ENCODE measurements at places on chromosomes 16 and 17.

- DNase-seq, result no peak
These were observed 465.0 kb upstream of the MAF start for GRCh38 chr16:80065541-80065940.

DNA sequence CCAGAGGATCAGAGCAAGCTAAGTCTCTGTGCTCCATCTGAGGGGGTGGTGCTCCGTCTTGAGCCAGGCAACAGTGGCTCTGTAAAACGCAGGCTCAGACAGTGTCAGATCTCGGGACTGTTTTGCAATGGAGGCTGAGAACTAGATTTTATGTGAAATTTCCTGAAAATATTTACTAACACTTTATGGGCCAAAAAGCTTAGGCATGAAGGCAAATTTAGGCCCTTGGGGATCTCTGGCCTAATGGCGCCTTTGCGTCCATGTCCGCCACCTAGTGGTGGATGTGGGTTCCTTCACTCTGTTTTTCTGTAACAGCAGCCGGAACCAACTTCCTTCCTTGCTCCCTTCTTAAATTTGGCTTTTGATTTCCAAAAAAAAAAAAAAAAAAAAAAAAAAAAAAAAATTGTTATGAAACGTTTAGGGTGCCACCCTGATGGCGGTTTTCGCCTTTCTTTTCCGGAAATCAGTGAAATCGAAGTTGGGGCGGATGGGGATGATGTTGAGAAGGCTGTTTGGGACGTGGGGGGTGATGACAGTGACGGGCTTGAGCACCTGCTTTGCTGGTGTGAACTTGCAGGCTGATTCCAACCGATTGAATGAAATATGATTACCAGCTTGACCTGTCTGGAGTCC, 14.0 kb upstream of the ELAC2 start:
- DNase-seq, result peak; percentile 63

DNA sequence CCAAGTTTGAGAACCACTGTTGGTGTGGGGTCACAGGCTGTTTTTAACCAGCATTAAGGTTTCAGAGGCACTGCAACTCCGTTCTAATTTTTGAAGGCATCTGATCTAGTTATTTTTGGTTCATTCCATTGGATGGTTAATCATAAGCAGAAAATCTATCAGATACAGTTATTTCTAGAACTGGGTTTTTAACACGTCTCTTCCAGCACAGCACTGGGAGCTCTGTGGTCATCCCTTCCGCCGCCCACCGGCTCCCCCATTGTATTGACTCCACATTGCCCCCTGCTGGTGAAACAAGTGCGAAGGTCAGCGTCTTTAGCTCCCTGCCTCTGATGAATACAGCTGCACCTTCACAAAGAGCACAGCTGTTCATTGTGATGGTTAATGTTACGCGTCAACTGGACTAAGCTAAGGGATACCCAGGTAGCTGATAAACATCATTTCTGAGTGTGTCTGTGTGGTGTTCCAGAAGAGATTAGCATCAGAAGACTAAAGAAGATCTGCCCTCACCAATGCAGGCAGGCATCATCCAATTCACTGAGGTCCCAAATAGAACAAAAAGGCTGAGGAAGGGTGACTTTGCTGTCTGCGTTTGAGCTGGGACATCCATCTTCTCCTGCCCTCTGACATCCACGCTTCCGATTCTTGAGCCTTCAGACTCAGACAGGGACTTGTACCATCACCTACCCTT, 8.5 kb downstream of the CCL18 start:
- DNase-seq, result peak; percentile 97

- no peak for DNase-seq
These were observed 5.5 kb upstream of the ZNF771 start for GRCh38 chr16:30401768-30402425.

- no peak for DNase-seq
These were observed 5.5 kb downstream of the SLC13A2 start for GRCh38 chr17:28478712-28479615.

DNA sequence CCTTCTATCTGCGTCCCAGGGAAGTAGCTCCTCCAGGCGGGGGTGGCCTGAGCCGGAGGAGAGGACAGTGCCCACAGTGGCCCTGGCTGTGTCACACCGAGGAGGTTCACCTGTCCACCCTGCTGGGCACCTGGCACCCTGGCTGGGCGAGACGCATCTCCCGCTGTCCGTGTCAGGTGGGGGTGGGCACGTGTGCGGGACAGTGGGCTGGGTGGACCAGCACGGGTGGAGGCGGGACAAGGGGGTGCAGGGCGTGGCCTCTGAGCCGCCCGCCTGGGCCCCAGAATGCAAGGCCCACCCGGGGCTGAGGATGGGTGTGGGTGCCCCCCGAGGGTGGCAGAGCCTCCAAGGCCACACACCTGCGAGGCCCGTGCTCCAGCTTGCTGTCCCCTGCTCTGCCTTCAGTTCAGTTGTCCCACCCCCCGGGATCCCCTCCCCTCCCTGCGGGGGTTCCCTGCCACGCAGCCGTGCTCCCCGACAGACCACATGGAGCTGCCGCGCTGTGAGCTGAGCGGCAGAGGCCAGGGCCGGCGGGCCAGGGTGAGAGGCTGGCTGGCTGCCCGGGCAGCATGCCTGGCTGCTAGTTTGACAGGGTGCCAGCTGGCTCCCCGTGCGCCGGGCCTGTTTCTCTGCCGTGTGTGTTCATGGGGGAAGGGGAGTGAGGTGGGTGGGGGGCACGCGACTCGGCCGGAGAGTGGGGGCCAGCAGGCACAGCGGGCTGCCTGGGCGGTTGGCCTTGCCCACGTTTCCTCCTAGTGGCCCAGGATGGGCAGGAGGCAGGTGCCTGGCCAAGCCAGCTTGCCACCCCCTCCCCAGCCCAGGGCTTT, 33.9 kb downstream of the BAHCC1 start:
- peak; percentile 60 for DNase-seq

DNA sequence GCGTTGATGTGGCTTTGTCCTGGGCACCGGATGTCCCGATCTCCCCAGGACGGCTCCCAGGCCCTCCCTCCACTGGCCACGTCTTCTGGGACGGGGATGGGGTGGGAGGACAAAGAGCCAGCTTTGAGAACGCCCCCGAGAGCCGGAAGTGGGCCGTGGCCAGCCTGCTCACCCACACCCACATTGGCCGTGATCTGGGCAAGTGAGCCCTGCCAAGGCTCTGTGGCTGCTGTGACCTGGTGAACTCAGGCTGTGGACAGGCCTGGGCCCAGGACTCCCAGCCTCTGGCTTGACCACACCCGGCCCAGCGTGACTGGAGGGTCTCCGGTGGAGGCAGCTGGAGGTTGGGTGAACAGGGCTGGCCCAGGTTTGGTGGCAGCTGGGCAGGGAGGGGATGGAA, 3.3 kb downstream of the CDH15 start:
- DNase-seq, result no peak

- no peak for DNase-seq
These were observed 76.0 kb downstream of the METRNL start for GRCh38 chr17:83155128-83156121.

DNA sequence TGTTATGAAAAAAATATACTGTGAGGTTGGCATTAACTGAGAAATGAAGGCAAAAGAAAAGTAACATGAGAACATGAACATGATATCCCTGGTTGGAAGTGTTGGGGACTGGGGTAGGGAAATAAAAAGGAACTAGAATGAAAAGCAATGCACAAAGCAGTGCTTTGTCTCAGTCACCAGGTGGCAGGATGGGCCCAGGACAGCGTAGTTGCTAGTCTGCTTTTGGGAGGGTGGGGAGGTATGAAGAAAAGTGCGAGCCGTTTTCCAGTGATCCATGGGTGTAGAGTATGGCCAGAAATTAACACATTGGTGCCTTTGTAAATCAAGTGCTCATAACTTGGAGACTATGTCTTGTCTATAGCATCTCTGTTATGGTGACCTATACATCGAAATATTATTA, 662.5 kb upstream of the SALL1 start:
- no peak for DNase-seq

- DNase-seq, result no peak
These were observed 12.5 kb downstream of the SLC16A3 start for GRCh38 chr17:82241183-82241925.

All from stimulated activated effector memory CD8-positive, alpha-beta T cell treated with anti-CD3 and anti-CD28 coated beads, Interleukin-12 subunit alpha, Interleukin-12 subunit beta, amount 100 ng/mL, for 72 hours (primary cell).